ENCODE measurements at places on chromosomes 6 and 20. TPM values are rescaled to one million over a fixed set of nuclear protein-coding genes. Genes with fewer than 3 reads are reported as not detected.

OR2J1 gene
- total RNA-seq: not detected

FARS2 gene
- 22.1 TPM for total RNA-seq

OR2B6 gene
- total RNA-seq: not detected

MCCD1 gene
- total RNA-seq: 3.5 TPM

- no peaks in the 10 kb centered on the region for H3K36me3 ChIP-seq
- H3K27ac ChIP-seq: no peak overlapping the region
- no peaks in the 10 kb centered on the region for H3K4me1 ChIP-seq
- H3K27me3 ChIP-seq: no peaks in the 10 kb centered on the region
- no peak for DNase-seq
Measured at GRCh38 chr6:142414462-142415250, 112.8 kb downstream of the ADGRG6 start.

- no peak overlapping the region for H3K27ac ChIP-seq
- no peaks in the 10 kb centered on the region for H3K4me1 ChIP-seq
- H3K4me3 ChIP-seq: no peak overlapping the region
- no peak for DNase-seq
- H3K36me3 ChIP-seq: no peaks in the 10 kb centered on the region
Measured at GRCh38 chr6:129331450-129332138, 378.4 kb downstream of the ARHGAP18 start.

DNA sequence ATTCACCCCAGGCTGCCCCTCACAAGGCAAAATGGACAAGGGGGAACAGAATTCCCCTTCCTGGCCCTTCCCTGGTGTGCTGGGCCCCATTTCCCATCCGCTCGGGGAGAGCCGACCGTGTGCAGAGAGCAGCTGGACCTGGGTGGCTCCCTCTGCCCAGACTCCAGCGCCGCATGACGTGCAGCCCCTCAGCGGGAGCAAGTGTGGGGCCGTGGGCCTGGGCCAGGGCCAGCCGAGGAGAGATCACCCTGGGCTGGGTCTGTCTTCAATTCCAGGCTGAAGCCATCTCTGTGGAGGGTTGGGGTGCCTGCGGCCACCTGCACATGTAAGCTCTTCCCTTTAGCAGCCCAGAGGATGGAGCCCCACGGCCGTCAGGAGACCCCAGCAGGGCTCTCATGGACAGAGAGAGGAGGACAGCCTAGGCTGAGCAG is 241.8 kb downstream of the TTLL2 start:
- H3K4me1 ChIP-seq: peaks cover 2% of the 10 kb centered on the region
- no peaks in the 10 kb centered on the region for H3K27me3 ChIP-seq
- no peak for DNase-seq
- no peak overlapping the region for H3K4me3 ChIP-seq
- no peak overlapping the region for H3K27ac ChIP-seq
- H3K36me3 ChIP-seq: no peaks in the 10 kb centered on the region

GRCh38 chr20:57939499-57939898 is 229.7 kb upstream of the PMEPA1 start:
- no peaks in the 10 kb centered on the region for H3K4me1 ChIP-seq
- no peak for DNase-seq
- no peak overlapping the region for H3K4me3 ChIP-seq

DNA sequence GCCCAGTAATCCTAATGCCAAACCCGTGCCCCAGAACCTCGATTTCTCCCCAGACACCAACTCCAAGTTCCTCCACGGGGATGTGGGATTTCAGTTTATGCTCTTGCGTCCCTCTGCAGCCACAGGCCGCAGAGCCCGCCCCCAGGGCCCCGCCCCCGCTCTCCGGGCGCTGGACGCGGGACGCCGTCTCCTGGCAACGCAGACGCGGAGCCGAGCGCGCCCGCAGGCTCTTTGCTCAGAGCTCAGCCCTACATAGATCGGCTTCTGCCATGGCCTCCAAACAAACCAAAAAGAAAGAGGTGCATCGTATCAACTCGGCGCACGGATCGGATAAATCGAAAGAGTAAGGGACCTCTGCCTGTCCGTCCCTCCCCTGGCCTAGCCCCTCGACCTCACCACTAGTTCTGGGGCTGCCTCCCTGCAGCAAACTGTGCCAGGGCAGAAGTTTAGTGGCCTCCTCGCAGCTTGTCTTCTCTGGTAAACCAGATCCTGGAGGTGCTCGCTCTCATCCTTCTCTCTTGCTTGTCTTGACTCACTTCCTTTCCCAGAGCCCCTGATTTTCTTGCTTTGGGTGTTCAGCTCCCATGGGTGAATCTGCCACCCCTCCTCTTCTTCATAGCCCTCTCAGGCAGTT is at the start of gene ADGB:
Gene ADGB (plus strand): TSS at position 201 of the 634 bp plus-strand sequence. CDS start 69 bp downstream, at position 270.
- no peaks in the 10 kb centered on the region for H3K4me1 ChIP-seq
- no peaks in the 10 kb centered on the region for H3K36me3 ChIP-seq
- no peaks in the 10 kb centered on the region for H3K27me3 ChIP-seq
- peak; percentile 86 for DNase-seq
- H3K4me3 ChIP-seq: peak within 1 kb of the TSS; percentile 70

DNA sequence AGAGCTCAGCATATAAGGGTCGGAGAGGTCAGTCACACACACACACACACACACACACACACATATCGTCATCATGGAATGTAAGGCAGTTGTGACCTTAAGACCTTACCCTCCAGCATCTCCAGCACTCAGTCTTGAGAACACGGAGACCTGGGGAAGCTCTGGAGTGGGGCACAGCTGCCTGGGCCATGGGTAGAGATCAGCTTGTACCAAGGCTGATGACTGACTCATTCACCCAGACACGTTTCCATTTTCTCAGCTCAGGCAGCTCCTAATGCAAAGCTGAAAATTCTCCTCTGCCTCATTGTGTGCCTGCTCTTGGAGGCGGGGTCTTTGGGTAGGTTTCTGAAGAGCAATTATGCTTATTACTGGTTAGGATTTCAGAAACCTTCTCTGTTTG is 38.3 kb upstream of the PDYN start:
- no peaks in the 10 kb centered on the region for H3K27me3 ChIP-seq
- H3K4me3 ChIP-seq: no peak overlapping the region
- no peak for DNase-seq
- no peaks in the 10 kb centered on the region for H3K4me1 ChIP-seq
- H3K27ac ChIP-seq: no peak overlapping the region
- H3K36me3 ChIP-seq: no peaks in the 10 kb centered on the region

DNA sequence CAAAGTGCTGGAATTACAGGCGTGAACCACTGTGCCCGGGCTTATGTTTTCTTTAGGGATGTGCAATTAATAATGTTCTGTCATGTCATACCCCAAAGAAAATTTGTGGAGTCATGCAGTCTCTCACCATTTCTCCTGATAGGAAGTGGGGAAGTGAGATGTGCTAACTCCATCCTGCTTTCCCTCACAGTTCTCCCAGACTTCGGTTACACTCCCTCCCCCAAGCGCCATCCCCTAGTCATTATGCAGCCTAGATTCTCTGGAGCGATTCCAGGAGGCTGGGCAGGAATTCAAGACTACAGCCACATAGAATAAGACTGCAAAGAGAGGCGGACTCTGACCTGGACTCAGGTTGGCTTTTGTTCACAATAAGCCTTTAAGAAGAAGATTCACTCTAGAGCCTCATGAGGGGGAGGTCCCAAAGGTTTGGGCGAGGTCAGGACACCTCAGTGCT is 271.4 kb downstream of the ALDH8A1 start:
- H3K4me3 ChIP-seq: no peak overlapping the region
- no peaks in the 10 kb centered on the region for H3K27me3 ChIP-seq
- DNase-seq: peak; percentile 65
- no peaks in the 10 kb centered on the region for H3K36me3 ChIP-seq

- H3K36me3 ChIP-seq: no peaks in the 10 kb centered on the region
- H3K4me3 ChIP-seq: no peak overlapping the region
- H3K27ac ChIP-seq: no peak overlapping the region
- no peak for DNase-seq
- no peaks in the 10 kb centered on the region for H3K27me3 ChIP-seq
Measured at GRCh38 chr6:51514748-51515402, 572.5 kb downstream of the PKHD1 start.

DNA sequence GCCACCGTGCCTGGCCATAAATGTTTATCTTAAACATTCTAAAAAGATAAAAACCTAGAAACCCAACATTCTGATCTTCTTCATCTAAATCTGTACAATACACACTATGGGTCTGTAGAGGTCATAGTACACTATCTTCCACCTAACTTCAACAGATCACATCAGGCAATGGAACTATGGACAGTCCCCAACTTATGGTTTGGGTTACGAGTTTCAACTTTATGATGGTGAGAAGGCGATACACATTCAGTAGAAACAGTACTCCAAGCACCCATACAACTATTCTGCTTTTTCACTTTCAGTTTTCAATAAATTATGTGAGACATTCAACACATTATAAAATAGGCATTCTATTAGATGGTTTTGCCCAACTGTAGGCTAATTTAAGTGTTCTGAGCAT is 23.1 kb downstream of the FKBP5 start:
- no peaks in the 10 kb centered on the region for H3K27me3 ChIP-seq
- no peak for DNase-seq
- H3K4me1 ChIP-seq: peaks cover 6% of the 10 kb centered on the region
- no peaks in the 10 kb centered on the region for H3K36me3 ChIP-seq
- H3K27ac ChIP-seq: no peak overlapping the region
- no peak overlapping the region for H3K4me3 ChIP-seq

- no peak overlapping the region for H3K4me3 ChIP-seq
- H3K4me1 ChIP-seq: no peaks in the 10 kb centered on the region
- H3K27ac ChIP-seq: no peak overlapping the region
- no peak for DNase-seq
- no peaks in the 10 kb centered on the region for H3K27me3 ChIP-seq
Measured at GRCh38 chr6:101578306-101578705, 184.8 kb downstream of the GRIK2 start.

DNA sequence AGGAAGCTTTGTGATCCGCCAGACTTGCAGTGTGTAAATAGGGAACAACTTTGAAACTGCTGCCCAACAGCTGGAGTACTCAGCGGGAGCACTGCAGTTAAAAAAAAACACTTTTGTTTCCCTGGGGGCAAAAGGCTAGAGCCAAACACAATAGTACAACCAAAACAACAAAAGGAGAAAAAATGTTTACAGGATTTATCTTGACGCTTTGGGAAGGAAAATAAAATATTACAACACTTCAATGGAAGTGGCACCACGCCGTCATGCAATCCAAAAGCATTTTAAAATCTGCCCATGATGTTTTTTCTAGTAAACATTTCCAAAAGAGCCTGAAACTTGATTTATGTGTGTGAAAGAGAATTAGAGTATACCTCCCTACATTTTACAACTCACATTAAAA is 26.0 kb downstream of the PTPRK start:
- H3K27ac ChIP-seq: no peak overlapping the region
- peaks cover 5% of the 10 kb centered on the region for H3K4me1 ChIP-seq
- no peak for DNase-seq
- H3K27me3 ChIP-seq: no peaks in the 10 kb centered on the region

- H3K27ac ChIP-seq: no peak overlapping the region
- no peak overlapping the region for H3K4me3 ChIP-seq
- H3K36me3 ChIP-seq: no peaks in the 10 kb centered on the region
- no peaks in the 10 kb centered on the region for H3K27me3 ChIP-seq
- DNase-seq: no peak
Measured at GRCh38 chr6:163533443-163533842, 118.9 kb downstream of the QKI start.

Measured in kidney (tissue), 22 donors.